ACHN (cell line): ENCODE measurements at places on chromosomes 2 and 18.

- no peak for DNase-seq
These were observed 4.1 kb upstream of the SNED1 start for GRCh38 chr2:240994171-240994896.

DNA sequence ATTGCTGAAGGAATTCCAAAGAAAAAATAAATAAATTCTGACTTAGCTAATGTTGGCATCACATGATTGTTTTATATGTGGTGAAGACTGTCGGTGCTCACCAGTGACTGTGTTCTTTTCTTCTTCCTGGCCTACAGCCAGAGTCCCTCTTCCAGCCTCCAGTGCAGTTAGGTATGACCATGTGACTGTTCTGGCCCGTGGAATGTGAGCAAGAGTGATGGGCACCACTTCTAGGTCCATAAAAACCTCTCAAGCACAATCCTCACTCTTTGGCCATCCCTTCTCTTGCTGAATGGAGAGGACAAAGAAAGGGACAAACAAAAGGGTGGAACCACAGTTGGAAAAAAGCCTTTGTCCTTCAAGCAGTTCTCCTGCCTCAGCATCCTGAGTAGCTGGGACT, 39.0 kb upstream of the BMPR2 start:
- DNase-seq: no peak

- DNase-seq: no peak
These were observed 812.1 kb downstream of the CPS1 start for GRCh38 chr2:211368467-211368866.

DNA sequence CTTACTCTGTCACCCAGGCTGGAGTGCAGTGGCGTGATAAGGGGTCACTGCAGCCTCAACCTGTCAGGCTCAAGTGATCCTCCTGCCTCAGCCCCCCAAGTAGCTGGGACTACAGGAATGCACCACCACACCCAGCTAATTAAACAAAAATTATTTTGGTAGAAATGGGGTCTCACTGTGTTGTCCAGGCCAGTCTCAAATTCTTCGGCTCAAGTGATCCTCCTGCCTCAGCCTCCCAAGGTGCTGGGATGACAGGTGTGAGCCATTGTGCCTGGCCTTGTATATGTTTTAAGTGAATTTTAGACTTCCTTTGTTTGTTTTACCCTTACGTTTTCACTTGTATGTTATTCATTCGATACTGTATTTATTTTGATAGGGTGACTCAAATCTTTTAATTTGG, 34.7 kb upstream of the ITSN2 start:
- no peak for DNase-seq

DNA sequence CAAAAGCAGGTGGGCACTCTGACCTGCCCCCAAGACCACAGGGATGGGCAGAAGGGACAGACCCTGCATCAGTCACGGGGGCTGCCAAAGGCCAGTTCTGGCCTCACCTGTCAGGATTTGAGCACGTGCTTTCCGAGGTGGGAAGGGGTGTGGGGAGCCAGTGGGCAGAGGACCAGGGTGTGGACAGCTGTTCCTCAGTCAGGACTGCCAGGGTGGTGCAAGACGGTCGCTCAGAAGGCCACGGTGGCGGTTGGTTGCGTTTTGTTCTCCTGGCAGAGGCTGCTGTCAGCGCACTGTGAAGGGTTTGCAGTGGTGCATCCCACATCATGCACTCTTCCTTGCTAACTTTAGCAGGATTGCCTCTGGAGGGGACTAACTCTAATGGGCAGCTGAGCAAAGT, 665.3 kb upstream of the RAB6C start:
- no peak for DNase-seq

GRCh38 chr2:16462958-16463357, 202.7 kb downstream of the CYRIA start:
- DNase-seq: no peak

GRCh38 chr2:106159866-106160785, 34.0 kb downstream of the UXS1 start:
- DNase-seq: no peak

DNA sequence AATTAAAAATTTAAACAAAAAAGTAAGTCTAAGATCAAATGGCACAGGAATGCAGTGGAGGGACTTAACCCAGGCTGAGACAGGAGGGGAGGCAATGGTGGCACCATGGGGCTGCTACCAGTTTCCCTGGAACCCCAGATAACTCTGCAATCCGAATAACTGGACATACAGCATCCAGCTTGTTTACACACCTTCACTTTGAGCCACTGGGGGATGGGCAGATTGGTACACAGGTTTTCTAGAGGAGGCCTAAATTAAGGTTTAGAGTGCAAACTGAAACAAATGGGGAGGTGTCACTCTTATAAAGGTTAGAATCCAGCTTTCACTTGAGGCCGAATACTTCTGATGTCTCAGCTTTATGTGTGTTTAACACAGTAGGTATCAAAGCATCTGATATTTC, 189.3 kb upstream of the FN1 start:
- DNase-seq: no peak

DNA sequence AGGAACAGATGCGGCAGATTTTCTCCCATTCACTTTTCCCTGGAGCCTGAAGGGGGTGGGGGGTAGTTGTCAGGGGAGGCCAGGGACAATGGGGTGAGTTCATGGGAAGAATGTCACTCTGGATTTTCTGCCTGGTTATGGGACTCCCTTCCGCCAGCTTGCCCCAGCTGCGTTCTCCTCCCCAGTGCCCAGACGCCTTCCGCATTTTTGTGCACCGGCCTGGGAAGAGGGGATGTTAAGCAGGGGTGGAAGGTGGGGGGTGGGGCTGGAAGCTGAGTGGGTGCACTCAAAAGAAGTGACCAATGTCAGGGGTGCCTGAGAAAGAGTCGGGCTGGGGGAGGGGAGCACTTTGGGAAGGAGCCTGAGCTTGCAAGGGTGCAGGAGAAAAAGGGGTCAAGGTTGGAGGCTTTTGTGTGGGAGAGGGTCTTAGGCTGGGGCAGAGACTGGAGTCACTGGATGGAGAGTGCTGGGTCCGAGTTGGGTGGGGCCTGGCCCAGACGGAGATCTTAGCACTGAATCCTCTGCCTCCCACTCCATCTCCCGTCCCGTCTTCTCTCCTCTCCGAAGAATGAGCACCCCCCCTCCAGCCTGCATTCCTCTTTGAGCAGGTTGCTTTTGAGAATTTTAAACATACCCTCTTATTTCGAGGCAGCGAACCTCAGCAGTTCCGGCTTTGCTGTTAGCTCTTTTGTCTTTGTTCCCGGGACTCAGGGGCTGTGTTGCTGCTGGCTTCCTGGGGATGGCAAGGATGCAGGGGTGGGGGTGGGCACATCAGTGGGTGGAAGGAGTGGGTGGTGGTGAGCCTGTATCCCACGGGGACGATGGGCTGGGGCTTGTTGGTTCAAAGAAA, 2.7 kb downstream of the IGFBP2 start:
- no peak for DNase-seq

DNA sequence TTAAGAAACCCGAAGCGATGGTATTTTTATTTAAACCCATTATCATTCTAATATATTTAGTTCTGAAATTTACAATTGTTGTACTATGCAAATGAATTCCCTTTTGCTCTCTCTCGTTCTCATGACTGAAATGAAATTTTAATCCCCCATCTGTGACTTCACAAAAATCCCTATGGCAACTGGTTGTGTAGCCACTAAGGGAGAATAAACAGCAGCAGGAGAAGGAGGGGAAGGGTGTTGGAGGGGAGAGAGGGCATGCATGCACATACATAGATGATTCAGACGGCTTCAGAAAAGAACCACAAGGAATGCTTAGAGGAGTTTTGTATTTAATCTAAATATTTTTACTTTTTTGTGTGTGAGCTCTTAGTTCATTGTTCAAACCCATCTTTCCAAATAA, 36.8 kb downstream of the CPS1 start:
- no peak for DNase-seq

DNA sequence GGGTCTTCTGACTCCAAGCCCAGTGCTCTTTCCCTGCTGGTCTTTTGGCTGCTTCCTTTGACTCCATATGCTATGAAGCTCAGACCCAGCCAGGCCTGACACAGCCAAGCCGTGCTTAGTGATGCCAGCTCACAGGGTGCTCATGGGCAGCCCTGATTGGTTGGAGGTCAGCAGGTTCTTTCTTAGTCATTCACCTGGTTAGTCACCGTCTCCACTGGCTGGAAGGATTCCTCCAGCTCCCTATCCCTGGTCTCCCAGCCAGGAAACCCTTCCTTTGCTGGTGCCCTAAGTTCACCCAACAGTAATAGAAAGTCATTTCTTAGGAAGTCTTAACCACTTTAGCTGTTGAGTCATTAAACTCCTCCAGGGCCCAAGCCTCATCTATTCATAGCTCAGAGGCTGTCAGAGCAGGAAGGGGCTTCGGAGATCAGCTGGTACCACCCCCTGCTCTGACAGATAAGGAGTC, 3.9 kb downstream of the KCNK3 start:
- DNase-seq: peak; percentile 99

DNA sequence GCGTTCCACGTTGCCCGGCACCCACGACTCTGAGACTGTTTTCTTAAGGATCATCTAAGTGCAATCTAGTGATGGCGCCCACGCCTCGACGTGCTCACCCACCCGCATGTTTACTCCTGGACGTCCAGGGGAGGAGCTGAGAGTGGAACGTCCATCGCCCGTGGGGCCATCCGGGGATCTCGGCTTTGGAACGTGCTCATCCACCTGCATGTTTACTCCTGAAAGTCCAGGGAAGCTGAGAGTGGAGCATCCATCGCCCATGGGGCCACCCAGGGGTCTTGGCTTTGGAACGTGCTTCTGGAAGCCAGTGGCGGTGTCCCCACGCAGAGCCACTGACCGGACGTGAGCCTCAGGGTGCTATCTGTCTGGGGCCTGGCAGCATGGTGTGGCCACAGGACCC, 45.6 kb upstream of the SALL3 start:
- DNase-seq: no peak

- DNase-seq: no peak
These were observed 58.4 kb downstream of the TMEM247 start for GRCh38 chr2:46537624-46538295.

- DNase-seq: no peak
These were observed 315.4 kb downstream of the NCKAP5 start for GRCh38 chr2:133252780-133253355.

- no peak for DNase-seq
These were observed 19.4 kb upstream of the MPPE1 start for GRCh38 chr18:11927497-11927896.

DNA sequence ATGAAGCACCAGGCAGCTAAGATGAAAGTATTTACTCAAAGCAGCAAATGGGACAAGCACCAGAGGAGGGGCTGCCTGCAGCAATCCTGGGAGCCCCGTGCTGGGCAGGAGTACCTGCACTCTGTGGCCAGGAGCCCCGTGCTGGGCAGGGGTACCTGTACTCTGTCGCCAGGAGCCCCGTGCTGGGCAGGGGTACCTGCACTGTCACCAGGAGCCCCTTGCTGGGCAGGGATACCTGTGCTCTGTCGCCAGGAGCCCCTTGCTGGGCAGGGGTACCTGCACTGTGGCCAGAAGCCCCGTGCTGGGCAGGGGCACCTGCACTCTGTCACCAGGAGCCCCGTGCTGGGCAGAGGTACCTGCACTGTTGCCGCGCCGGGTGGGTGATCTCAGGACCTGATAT, 158.6 kb downstream of the MYT1L start:
- DNase-seq: no peak

GRCh38 chr18:43777636-43778304, 500.5 kb upstream of the SYT4 start:
- no peak for DNase-seq

DNA sequence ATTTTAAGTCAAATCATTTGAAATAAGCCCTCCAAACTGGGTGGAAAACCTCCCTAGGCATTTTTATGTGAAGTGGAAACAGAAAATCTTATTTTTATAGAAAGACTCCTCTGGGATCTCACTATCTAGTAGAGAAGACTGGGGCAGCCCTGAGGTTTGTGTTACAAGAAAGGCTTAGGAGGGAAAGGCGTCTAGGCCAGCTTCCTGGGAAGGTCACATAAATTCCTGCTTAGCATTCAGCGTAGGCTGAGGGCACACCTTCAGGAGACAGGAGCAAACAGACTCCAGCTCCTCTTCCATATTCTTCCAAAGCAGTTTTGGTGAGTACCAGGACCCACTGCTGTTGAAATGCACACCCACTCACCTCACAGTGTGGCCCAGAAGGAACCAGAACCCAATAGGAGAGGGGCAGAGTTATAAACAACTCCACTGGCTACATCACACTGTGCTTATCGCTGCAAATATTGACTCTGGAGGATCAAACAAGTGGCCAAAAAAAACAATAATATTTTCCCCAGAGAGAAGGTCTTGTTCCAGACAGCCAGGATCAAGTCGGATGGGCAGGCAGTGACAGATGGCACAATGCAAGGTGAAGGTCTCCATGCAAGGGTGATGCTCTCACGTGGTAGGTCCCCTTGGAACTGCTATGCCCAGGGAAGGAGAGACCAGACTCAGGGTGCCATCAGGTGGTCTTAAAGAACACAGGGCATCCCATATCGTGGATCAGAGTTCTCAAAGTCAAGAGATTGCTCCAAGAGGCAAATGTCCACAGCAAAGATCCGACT, 17.7 kb upstream of the IGFBP2 start:
- no peak for DNase-seq

DNA sequence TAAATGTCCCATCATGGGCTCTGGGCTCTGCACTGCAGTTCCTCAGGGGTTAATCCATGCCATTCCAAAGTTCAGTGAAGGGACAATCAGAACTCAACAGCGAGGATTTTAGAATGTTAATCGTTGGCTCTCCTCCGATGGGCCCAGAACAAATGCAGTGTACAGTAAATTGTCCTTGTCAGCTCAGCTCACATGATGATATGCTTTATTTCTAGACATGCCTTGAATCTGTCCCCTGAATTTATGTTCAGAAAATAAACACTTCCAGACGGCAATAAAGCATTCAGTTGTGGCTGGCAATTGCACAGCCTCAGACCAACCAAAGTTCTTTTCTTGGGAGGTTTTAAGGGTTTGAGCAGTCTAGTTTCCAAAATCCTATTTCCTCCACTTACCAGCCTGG, 981.2 kb downstream of the BCL11A start:
- no peak for DNase-seq

GRCh38 chr18:23658285-23658684, 4.4 kb downstream of the ANKRD29 start:
- peak; percentile 12 for DNase-seq

DNA sequence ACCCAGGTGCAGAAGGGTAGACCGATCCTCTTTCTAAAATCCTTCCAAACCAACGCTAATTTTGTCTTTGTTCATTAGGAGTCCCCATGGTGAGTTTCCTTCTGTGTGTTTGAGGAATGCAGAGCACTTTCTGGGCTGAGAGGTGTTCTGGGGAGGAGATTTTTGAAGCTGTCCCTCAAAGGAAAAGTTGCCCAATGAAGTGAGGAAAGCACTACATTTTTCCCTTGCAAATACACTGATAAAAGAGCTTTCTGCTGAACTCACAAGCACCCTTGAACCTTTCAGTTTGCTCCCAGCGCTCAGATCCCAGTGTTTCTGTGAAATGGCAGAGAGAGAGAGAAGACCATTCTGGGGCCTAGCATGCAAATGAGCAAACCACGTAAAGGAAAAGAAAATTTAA, 299.6 kb upstream of the FANCL start:
- DNase-seq: no peak
